ENCODE measurements at places on chromosomes 1 and 21. TPM values are rescaled to one million over a fixed set of nuclear protein-coding genes. Genes with fewer than 3 reads are reported as not detected.

GRCh38 chr1:225004396-225004795 lies 74.9 kb downstream of the DNAH14 start:
- no peaks in the 10 kb centered on the region for H3K4me1 ChIP-seq
- H3K4me3 ChIP-seq = no peak overlapping the region
- peaks cover 28% of the 10 kb centered on the region for H3K36me3 ChIP-seq
- H3K27me3 ChIP-seq = peaks cover 3% of the 10 kb centered on the region
- H3K27ac ChIP-seq = no peak overlapping the region
- DNase-seq = no peak

GRCh38 chr21:14480411-14481031 lies 65.6 kb downstream of the SAMSN1 start:
- H3K27me3 ChIP-seq = no peaks in the 10 kb centered on the region
- H3K36me3 ChIP-seq = no peaks in the 10 kb centered on the region
- no peak overlapping the region for H3K4me3 ChIP-seq
- H3K27ac ChIP-seq = no peak overlapping the region
- DNase-seq = no peak
- H3K4me1 ChIP-seq = no peaks in the 10 kb centered on the region

- H3K36me3 ChIP-seq = no peaks in the 10 kb centered on the region
- no peak overlapping the region for H3K4me3 ChIP-seq
- H3K4me1 ChIP-seq = peaks cover 47% of the 10 kb centered on the region
Measured at GRCh38 chr1:2290171-2290578, 62.1 kb downstream of the SKI start.

DNA sequence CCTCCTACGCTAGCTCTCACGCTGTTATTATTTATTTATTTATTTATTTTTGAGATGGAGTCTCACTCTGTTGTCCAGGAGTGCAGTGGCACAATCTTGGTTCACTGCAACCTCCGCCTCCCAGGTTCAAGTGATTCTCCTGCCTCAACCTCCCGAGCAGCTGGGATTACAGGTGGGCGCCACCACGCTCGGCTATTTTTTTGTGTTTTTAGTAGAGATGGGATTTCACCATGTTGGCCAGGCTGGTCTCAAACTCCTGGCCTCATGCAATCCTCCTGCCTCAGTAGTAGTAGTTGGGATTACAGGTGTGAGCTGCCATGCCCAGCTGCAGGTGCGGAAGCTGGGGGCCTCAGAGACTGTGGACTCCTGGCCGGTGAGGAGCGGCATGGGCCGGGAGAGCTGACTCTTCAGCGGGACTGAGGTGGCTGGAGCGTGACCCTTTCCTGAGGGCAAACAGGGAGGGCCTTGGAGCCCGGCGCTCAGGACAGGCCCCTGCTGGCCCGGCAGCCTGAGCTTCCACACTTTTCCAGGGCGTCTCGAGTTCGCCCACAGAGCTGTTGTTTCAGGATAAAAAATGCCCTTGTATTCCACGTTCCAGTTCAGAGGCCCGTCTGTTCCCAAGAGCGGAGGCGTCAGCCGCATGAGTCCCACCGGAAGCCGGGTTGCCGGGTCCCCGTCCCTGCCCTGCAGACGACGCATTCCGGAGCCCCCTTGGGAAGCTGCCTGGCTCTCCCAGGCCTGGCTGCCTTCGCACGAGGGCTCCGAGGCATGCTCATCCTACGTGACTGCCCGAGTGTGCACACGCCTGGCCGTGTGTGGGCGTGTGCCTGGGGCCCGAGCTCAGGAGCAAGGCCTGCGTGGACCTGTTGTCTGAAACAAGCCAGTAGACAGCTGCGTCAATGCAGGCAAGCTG lies 126.2 kb downstream of the SIK1 start:
- H3K27me3 ChIP-seq = no peaks in the 10 kb centered on the region
- H3K36me3 ChIP-seq = no peaks in the 10 kb centered on the region
- H3K4me3 ChIP-seq = no peak overlapping the region
- H3K27ac ChIP-seq = no peak overlapping the region
- DNase-seq = no peak

GRCh38 chr1:162530307-162530987 lies 31.1 kb upstream of the UAP1 start:
- H3K27ac ChIP-seq = peak overlapping the region; percentile 24
- H3K36me3 ChIP-seq = no peaks in the 10 kb centered on the region
- peaks cover 16% of the 10 kb centered on the region for H3K4me1 ChIP-seq
- no peaks in the 10 kb centered on the region for H3K27me3 ChIP-seq
- peak; percentile 55 for DNase-seq

DNA sequence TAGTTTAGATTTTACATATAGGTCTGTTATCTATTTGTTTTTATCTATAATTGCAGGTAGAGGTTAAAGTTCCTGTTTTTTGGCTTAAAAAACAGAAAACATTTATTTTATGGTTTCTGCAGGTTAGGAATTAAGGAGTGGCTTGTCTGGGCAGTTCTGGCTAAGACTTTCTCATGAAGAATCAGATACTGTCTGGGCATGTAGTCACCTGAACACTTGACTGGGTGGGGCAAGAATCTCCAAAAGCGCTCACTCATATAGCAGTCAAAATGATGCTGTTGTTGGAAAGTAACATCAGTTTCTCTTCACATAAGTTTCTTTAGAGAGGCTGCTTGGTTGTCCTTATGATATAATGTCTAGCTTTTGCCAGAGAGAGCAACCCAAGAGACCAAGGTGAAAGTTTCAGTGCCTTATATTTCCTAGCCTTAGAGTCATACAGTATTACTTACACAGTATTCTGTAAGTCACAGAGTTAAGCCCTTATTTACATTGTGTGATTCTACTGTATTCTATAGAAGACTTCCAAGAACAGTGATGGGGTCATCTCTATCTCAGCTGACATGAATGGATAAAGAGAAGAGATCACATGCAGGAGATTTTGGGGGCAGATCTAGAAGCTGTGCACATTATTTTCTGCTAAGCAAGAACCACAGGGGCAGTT lies 125.4 kb upstream of the GPR52 start:
- H3K36me3 ChIP-seq = peaks cover 66% of the 10 kb centered on the region
- DNase-seq = no peak
- H3K27ac ChIP-seq = no peak overlapping the region
- H3K4me3 ChIP-seq = no peak overlapping the region

DNA sequence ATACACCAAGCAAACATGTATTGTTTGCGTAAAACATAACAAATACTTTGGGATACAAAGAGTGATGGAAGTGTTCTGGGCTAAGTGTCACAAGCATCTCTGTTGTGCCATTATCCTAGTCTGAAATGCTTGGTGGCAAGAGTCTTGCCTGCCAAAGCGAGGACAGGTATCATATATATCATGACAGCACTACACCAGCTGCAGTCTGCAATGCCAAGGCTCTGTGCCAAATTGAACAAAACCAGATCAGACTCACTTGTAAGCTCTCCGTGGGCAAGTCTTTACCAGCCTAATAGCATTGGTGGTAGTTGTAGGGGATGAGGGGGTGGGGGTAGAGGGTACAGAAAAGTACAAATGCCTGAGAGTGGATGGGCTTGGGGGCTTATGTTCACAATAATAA lies 119.2 kb downstream of the RWDD3 start:
- H3K4me1 ChIP-seq = peaks cover 3% of the 10 kb centered on the region
- H3K36me3 ChIP-seq = no peaks in the 10 kb centered on the region
- DNase-seq = no peak
- H3K4me3 ChIP-seq = no peak overlapping the region

COL6A2 gene
- total RNA-seq = 138 TPM

CD1B gene
- total RNA-seq = not detected

All from WTC11 (cell line).